ENCODE measurements at places on chromosomes 1 and 21.

DNA sequence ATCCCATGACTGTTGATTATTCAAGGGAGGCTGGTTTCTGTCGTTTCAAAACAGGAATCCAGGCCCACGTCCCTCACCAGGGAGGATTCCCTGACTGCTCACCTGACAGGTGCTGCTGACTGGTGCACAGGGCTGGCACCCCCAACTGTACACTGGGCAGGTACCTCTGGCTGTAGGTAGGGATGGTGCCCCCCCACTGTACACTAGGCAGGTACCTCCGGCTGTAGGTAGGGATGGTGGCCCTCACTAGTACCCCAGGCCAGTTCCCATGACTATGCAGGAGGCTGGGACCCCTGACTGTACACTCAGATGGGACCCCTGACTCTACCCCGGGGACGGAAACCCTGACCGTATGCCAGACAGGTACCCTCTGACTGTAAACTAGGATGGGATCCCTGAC, 33.6 kb upstream of the PDE9A start:
- DNase-seq = no peak

DNA sequence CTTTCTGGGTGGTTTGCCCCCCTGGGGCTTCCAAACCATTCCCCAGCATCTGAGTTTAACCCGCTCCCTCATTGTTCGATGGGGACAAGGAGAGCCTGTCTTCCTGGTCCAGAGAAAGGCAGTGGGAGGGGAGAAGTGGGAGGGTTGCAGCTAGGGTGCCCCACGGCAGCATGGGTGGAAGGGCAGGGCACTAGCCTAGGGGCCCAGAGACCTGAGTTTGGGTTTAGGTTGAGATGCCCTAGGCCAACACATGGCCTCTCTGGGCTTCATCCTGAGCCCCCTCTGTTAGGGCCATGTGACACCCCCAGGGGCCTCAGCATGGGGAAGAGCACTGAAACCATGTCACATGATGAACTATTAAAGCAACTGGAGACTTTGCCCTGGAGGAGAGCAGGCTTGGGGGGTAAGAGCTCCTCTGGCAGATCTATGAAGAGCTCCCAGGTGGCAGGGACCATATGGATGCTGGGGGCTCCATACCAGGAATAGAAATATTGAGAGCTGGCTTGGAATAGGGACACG, 9.7 kb upstream of the RUNX3 start:
- DNase-seq = no peak

DNA sequence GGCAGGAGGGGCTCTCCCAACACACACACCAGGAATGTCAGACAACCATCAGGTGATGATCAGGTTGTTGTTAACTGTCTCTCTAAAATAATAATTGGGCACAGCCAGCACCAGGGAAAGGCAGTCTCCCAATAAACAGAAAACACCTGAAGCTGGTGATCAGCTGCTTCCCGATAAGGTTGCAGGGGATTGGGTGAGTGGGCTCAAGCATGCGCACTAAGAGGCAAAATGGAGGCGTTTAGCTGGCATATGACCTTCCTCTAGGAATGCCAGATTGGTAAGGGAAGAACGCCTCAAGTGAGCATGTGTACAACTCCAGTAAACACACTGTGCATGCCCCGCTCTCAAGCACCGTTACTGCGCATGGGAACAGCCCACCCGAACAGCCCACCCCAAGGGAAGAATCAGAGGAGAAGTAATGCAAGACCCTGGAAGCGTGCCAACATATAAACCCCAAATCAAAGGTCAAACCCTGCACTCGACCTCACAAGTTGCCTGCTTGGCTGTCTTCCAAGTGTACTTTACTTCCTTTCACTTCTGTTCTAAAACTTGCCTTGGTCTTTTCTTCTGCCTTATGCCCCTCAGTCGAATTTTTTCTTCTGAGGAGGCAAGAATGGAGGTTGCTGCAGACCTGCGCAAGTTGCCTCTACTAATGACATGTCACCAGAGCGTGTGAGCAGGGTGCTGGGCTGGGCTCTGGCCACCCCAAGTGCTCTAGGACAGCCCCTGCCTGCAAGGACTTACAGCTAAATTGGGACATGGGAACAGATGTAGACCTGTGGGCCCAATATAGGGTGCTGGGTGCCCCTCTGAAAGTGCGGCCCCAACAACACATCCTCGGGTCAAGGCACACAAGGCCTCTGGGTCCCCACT, 200.8 kb downstream of the RHOU start:
- DNase-seq = no peak

GRCh38 chr1:222459652-222460051, 88.3 kb downstream of the HHIPL2 start:
- no peak for DNase-seq

DNA sequence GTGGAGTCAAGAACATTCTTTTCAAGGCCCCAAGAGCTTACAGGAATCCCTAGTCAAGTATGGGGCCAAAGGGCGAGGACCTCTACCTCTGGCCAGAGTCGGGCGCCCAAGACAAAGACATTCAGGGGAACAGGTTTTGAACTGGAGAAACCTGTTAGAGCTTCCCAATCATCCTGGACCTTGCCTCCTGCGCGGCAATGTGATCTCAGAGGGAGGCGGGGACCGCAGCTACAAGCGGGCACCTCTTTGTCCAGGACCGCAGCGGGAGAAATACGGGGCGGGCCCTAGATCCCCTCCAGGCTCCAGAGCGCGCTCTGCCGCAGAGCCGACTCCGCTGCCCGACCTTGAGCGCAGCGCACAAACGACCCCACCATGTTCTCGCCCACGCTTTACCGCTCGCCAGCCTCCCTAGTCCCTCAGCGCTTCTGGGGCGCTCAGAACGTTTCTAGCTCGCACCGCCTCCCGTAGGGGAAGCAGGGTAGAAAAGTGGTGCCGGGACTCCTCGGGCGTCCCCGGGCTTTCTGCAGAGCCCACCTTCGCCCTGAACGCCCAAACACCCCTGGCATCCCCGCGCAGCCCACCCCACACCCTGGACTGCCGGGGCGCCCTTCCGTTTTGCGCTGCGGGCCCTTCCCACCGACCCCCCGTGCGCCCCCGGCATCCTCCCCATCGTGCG, 28.1 kb downstream of the RABIF start:
- peak; percentile 61 for DNase-seq

DNA sequence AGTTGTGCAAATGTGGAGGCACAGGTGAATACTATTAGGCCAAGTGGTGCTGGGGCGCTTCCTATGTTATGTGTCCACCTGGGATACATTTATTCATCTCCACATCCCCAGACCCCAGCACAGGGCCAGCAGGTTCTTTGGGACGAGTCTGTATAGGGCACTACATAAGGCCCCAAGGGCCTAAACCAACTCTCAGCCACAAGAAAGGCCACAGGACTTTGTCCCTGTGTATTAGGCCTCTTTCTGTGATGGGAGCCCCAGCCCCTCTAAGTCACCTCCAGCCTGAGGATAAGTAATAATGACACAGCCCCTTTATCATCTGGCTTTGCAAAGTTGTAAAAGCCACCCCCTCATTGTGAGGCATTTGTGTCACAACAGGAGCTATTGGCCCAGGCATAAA, 79.2 kb upstream of the CD1D start:
- DNase-seq = no peak

- DNase-seq = no peak
Measured at GRCh38 chr1:154419620-154420571, 14.8 kb downstream of the IL6R start.

GRCh38 chr1:145999321-146000024, 3.1 kb upstream of the TXNIP start:
- DNase-seq = peak; percentile 81

GRCh38 chr1:6313393-6314200, 52.7 kb upstream of the GPR153 start:
- DNase-seq = no peak

- no peak for DNase-seq
Measured at GRCh38 chr1:27394282-27394658, 1.8 kb downstream of the GPR3 start.

GRCh38 chr1:7490576-7490975, 280.5 kb upstream of the VAMP3 start:
- no peak for DNase-seq

DNA sequence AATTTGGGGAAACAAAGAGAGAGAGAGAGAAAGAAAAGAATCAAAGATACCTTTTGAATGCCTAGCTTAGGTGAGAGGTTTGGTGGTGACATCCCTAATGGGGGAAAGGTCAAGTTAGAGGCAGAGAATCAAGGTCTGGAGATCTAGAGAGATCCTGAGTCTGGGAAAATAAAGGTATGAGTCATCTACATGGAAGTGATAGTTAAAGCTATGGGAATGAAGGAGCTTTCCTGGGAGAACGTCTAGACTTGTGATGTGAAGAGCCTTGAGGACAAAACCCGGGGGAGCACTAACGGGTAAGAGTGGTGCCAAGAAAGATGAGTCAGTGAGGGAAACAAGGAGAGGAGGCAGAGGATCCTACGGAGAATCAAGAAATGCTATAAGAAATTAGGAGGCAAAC, 110.8 kb upstream of the RUNX1 start:
- no peak for DNase-seq

GRCh38 chr1:243798726-243799125, 51.3 kb downstream of the AKT3 start:
- DNase-seq = no peak

GRCh38 chr1:115457289-115457688, 119.2 kb upstream of the NGF start:
- DNase-seq = peak; percentile 32

- no peak for DNase-seq
Measured at GRCh38 chr1:206012086-206012859, 9.1 kb upstream of the RAB7B start.

Data from NCI-H1092 (cell line).